Stimulated activated CD8-positive, alpha-beta memory T cell treated with anti-CD3 and anti-CD28 coated beads, Interleukin-4, amount 100 ng/mL, for 24 hours (primary cell): ENCODE measurements at places on chromosomes 13 and 19.

- DNase-seq: no peak
Observed at GRCh38 chr19:58551577-58552471, 3.1 kb downstream of the CHMP2A start.

DNA sequence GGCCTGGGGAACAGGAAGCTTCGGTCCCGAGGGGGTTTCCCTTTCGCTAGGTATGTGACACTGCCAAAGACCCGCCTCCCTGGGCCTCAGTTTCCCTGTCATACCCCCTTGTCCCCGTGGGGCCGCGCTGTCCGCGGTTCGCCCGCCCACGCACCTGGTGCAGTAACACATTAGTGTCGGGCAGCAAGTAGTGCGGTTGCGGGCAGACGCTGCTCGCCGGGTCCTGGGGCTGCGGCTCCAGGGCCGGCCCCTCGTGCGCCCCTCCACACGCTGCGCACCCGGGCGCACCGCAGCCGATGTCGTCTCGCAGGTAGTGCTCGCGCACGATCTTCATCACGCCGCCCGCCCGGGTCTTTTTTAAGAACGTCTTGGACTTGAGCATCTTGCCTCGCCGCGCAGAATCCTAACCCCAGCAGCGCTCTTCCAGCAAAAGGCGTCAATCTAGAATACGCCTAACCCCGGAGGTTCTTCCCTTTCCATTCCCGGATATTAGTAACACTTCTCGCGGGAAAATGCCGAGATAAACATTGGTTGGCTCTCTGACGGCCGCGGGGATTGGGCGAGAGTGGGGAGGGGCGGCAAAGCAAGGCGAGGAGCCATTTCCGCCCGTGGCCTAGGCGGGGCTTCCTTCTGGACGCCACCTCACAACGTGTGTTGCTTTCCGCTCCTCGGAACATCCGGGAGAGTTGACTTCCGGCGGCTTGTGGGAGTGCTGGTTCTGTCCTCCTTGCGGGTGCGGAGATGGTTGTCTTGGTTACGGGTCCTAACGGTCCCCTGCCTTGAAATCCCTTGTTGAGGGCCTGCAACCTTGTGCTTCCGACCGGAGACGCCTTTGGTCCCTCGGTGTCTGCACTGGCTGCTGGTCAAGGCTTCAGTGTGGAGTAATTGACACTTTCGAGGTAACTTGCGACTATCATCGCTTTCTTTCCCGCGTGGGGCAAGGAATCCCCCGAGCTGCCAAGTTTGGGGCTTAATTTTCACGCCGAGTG lies at the start of the genes DIS3 and PIBF1:
TSS of gene DIS3 (minus strand) at position 450 of the 989 bp plus-strand sequence. CDS start at position 382, 68 bp downstream.
TSS of gene PIBF1 (plus strand) at position 683 of the 989 bp plus-strand sequence. CDS start 1,337 bp downstream, outside the sequence.
- DNase-seq: peak; percentile 94

GRCh38 chr19:55216461-55217198 lies 7.3 kb upstream of the PTPRH start:
- DNase-seq: peak; percentile 27

DNA sequence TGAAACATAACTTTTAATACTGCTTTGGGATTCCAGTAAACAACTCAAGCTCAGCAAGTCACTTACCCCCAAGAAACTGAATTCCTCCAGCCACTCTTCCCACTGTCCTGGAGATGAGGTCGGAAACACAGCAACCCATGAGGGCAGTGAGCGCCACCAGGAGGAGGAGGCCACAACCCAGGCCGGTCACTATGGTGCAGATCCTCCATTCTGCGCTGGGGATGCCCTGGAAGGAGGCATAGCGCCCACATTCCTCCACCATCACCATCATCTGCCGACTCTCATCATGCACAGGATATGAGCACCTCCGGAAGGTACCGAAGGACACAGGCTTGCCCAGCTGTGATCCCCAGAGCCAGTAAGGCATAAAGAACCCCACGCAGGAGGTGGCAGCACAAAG lies 2.2 kb downstream of the LHFPL6 start:
- no peak for DNase-seq

- DNase-seq: no peak
Observed at GRCh38 chr19:30630289-30631032, 258.3 kb downstream of the ZNF536 start.

DNA sequence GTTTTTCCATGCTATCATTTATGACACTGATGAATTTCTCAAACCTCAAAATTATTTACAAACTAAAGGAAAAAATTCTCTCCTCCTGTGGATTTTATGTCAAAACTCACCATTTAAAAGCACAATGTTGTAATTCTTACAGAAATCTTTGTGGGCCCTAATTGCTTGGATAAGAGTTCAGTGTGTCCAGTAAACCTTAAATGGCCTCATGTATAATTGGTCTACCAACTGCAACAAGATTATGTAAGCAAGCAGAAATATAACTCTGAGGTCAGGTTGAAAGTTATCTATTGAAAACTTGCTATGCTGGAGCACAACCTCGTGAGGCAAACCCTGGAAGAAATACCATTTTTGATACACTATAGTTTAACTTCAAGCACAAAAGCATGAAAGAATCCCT lies 22.0 kb downstream of the VWA8 start:
- no peak for DNase-seq

- DNase-seq: no peak
Observed at GRCh38 chr19:4539693-4540581, at the start of gene LRG1. Gene LRG1 (minus strand): TSS chr19:4540036. CDS start chr19:4540013, 23 bp downstream.

GRCh38 chr19:36136964-36137686 lies 2.7 kb upstream of the CAPNS1 start:
- DNase-seq: no peak
